GOT3 (cell line): ENCODE measurements at places on chromosomes 3 and 15.

- DNase-seq = no peak
Observed at GRCh38 chr3:50484722-50485121, 18.7 kb downstream of the CACNA2D2 start.

- DNase-seq = no peak
Observed at GRCh38 chr3:4533489-4534443, 40.6 kb downstream of the ITPR1 start.

GRCh38 chr15:56948000-56948763 is 29.7 kb downstream of the TCF12 start:
- no peak for DNase-seq

DNA sequence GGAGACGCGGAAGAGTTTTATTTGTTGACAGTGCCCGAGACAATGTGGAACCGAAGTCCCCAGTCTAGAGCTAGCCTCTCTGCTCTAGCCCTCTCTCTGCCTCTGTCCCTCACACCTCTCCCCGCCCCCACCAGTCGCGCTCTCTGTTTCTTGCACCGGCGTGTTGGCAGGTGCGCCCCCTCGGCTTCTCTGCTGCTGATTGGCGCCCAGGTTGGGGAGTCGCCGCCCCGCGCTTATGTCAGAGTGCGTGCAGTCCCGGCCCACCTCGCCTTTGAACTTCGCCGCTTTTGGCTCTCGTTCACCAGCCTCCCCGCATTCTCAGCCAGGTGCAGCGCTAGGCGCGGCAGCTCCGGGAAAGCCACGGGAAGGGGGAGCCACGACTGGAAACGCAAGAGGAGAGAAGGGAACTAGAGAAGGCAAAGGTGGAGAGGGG is at the start of gene SOX14:
Gene SOX14 (plus strand): TSS at position 315 of the 433 bp plus-strand sequence. CDS start 470 bp downstream, outside the sequence.
- no peak for DNase-seq

DNA sequence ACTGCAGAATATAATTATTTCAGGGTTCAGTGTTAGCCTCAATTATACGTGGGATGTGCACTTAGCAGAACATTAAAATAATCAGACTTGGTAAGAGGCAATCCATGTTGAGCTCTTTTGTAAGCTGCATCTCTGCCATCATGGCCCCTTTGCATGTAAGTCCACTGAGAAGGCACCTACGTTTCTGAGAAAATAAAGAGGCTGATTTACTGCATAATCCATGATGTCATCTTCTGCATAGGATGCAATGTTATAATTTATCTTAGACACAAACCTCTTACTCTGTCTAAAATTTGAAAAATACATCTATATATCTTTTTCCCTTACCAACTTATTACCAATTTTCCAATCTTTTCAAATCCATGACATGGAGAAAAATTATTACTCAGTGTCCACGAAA is 1294.7 kb downstream of the ZPLD1 start:
- no peak for DNase-seq

- no peak for DNase-seq
Observed at GRCh38 chr3:59245859-59246501, 196.2 kb upstream of the CFAP20DC start.

DNA sequence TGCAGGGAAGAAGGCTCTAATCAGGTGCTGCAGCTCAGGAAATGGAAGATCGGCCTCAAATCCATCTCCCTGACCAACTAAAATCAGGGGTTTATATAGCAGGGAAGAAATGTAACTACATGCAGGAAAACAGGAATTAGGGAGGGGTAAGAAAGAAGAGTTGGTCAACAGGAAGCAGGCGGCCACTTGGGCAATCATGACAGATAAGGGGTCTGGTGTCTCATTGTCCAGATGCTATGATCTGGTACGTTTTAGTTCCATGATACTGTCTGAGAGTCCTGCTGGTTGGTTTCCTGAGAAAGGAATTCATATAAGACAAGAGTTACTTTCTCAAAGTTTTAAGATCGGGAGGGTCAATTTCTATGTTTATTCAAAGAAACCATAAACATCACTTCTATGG is 24.2 kb downstream of the KATNBL1 start:
- no peak for DNase-seq

DNA sequence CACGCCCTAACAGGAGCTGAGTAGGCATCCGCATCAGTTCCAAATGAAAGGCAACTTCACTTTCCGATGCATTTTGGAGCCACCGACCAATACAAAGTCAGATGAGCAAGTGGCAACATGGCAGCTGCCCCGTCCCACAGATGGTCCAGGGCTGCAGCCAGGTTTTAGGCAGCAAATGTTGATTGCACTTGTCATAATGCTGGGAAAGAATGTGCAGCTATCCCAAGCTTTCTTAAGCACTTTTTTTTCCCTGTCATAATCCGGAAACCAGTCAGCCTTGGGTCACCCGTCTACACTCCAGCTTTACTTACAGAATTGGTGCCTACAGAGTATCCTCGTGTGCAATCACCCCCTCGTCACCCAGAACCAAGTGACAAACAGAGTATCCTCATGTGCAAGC is 147.7 kb downstream of the CHSY1 start:
- DNase-seq = no peak

- no peak for DNase-seq
Observed at GRCh38 chr3:195159117-195159813, 111.7 kb downstream of the XXYLT1 start.

- no peak for DNase-seq
Observed at GRCh38 chr3:57464011-57464410, 80.1 kb downstream of the DNAH12 start.

- DNase-seq = no peak
Observed at GRCh38 chr3:23258110-23258509, 55.0 kb downstream of the UBE2E2 start.

DNA sequence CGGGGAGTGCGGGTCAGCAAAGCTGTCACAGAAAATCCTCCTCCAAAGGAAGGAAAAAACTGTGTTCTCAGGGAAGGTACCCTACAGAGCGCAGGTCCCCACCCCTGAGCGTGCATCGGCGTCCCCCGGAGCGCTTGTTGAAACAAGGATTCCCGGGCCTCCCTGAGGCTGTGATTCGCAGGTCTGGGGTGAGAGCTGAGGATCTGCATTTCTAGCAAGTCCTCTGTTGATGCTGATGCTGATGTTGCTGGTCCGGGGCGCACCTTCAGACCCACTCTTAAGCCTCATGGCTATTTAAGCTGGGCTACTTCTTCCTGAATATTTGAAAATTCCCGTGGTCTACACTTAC is 226.2 kb upstream of the IGF1R start:
- no peak for DNase-seq

- no peak for DNase-seq
Observed at GRCh38 chr15:56871185-56871584, 47.3 kb upstream of the TCF12 start.

- no peak for DNase-seq
Observed at GRCh38 chr15:38651328-38652038, 86.9 kb upstream of the RASGRP1 start.

DNA sequence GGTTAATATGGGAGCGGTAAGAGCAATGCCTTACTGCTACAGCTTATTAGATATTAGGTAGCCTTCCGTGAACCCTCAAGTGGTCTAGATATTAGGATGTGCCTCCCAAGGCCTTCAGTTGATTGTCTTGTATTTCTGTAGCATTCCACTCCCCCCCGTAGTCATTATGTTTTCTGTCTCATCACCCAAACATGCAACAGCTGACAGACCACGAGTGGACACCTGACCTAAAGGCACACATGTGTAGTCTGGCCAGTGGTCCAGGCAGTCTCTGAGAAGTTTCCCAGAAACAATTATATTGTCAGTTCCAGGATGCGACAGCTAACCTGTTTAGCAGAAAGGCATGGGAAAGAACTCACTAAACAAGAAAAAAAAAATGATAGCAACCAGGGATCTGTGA is 1000.9 kb downstream of the AGBL1 start:
- no peak for DNase-seq

DNA sequence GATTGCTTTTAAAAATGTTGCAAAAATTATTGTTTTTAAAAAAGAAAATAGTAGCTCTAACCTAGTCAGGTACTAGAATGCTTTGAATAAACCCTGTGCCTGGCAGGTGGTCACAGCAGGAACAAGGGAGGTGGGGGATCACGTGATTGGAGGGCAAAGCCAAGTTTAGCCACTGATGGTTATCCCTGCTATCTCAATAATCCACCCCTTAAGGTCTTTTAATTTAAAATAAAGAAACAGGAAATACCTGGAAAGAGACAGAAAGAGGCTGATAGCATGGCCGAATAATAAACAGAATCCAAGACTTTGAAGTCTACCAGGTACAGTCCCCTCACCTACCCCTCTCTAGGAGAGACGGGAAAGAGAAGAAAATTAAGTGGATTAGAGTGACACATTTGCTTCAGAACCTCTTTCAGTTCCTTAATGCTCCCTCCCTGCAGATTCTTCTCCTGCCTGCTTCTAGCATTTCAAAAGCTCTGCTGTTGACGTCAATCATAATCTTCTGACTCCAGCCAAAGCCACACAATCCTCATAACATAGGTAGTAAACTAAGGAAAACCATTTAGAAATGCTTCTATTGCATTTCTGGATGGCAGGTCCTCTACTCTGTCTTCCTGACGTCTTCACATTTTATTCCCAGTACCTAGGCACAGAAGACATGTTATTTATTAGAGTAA is 303.4 kb upstream of the MME start:
- DNase-seq = no peak

GRCh38 chr15:71066983-71067382 is 48.3 kb upstream of the THSD4 start:
- DNase-seq = no peak

DNA sequence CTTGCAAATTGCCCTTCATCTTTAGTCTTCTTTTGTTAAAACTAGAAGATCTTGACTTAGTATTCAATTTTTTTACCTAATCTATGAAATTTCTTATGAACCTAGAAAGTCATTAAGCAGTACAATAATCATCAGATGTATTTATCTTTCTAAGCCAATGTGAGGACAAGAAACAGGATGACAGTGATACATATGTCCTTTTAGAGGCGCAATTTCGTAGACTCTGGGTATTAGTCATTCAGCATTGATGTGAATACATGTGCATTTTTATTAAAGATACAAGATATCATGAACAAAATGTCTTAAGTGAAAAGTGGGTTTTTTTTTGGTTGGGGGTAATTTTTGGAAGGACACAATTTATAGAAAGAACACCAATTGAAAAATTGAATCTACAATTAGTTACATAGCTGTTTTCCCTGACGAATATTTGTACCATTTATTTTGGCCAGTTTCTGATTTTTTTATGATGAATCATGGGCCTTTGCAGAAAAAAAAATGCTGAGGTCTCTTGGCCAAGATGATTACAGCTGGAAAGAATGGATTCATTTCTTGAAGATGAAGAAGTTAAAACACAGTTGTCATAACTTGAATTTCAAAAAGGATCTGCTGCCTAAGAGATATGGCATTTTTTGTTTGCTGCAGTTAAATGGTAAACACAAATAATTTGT is 48.9 kb upstream of the AGTR1 start:
- no peak for DNase-seq

DNA sequence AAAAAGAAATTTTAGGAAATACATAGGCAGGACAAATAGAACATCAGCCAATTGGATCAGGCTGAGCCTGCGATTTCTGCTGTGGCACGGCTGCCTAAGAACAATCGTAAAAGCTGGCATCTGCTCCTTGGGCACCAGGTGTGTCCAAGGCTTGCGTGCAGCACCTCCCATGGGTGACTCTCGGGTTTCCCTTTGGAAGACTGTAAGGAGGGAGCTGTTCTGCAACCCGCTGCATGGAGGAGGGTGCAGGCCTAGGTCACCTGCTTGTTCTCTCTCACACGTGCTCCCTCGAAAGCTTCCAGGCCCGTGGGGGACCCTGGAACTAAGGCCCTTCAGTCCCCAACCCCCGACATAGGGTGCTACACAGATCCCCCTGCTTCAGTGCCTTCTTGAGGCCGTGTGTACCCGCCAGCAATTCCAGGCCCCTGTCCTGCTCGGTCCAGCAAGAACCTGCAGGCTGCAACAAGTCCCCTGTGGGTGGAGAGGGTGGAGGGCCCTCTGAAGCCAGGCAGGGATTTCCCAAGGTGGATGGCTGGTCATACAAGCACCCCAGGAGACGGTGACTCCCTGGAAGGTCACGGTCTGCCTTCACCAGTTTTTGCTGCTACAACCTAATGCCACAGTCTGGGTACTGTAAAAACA is 3.4 kb downstream of the GP9 start:
- no peak for DNase-seq

DNA sequence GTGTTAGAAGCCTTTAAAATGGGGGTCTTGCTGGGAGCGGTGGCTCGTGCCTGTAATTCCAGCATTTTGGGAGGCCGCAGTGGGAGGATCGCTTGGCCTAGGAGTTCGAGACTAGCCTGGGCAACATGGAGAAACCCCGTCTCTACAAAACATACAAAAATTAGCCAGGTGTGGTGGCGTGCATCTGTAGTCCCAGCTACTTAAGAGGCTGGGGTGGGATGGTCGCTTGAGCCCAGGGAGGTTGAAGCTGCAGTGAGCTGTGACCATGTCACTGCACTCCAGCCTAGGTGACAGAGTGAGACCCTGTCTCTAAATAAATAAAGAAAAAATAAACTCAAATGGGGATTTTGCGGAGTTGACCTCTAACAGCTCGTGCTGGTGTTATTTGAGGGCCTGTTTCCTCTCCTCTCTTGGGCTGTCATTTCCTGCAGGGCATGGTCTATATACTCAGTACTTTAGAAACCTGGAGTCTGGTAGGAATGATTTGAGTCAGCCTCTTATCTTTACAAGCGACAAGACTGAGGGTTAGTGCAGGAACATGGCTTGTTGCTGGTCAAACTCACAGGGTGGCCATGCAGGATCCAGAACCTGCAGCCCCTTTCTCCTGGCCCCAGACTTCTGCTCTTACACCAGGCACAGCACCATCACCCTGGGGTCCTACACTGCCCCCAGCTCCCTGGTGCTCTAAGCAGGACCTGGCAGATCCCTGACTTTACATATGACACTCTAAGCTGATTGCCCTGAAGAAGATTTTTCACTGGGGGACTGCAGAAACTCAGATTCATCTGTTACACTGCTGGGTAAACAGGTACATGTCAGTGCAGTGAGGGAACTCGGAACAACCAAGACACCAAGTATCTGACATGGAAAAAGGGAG is 15.1 kb downstream of the EHD4 start:
- DNase-seq = no peak
